WTC11 (cell line): ENCODE measurements at places on chromosomes 5 and 9. TPM values are rescaled to one million over a fixed set of nuclear protein-coding genes. Genes with fewer than 3 reads are reported as not detected.

GRCh38 chr5:140131967-140132409 is 6.3 kb downstream of the IGIP start:
- no peak for DNase-seq

CACNA1B gene
- total RNA-seq, result 8.4 to 11.5 TPM (median 10.9 TPM) in 3 replicates

- no peak for DNase-seq
Observed at GRCh38 chr9:133331641-133332380, 4.2 kb downstream of the SURF6 start.

ABCA1 gene
- total RNA-seq, result 4.6 to 7.8 TPM (median 5.8 TPM) in 3 replicates

- peak; percentile 68 for DNase-seq
Observed at GRCh38 chr9:125889476-125890419, 142.6 kb downstream of the PBX3 start.

DNA sequence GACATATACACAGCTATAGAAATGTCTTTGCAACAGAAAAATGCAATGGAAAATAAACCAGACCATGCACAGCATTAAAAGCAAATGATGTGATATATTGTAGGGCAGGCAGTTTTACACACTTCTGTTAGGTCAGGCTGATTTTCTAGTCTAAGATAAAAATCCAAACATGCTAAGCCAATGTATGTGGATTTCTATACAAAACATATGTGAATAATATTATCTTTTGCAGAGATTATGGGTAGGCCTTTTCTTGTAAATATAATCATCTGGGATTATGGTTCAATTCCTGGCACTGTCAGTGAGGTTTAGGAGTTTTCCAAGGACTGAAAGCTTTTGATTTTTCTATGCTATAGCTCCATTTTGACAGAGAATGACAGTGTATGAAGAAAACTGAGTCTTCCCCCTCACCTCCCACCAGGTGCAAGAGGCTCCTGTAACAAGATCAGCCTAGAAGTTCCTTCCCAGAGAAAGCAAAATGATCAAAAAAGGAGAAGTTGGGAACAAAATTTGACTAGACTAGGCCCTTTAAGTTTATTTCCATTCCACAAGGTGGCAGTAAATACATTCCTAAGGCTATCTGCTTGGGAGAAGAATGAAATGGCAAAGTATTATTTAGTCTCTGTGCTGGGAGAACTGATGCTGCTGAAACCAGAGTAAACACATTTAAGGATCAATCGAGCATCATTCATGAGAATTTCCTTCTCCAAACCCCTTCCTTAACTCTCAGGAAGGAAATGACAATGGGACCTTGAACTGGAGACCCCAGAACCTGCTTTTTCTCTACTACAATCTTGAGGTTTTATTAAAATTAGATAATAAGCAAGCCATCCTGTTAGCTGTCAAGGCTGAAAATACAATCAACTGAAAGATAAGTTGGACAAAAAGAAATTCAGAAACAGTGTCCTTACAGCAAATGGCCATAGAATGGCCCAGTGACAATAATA is 133.0 kb upstream of the TUT7 start:
- no peak for DNase-seq

DNA sequence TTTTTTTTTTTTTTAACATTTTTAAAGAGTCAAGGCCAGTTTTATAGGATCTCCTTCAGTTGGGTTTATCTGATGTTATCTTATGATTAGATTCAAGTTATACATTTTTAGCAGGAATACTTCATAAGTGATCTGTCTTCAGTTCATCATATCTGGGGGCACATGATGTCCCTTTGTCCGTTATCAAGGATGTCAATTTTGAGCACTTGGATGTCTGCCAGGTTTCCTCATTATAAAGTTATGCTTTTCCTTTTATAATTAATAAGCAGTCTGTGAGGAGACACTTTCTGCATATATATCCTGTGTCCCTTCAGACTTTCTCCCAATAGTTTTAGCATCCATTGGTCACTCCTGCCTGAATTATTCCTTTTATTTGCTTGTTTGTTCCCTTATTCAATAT is 11.8 kb downstream of the HDHD3 start:
- no peak for DNase-seq

DNA sequence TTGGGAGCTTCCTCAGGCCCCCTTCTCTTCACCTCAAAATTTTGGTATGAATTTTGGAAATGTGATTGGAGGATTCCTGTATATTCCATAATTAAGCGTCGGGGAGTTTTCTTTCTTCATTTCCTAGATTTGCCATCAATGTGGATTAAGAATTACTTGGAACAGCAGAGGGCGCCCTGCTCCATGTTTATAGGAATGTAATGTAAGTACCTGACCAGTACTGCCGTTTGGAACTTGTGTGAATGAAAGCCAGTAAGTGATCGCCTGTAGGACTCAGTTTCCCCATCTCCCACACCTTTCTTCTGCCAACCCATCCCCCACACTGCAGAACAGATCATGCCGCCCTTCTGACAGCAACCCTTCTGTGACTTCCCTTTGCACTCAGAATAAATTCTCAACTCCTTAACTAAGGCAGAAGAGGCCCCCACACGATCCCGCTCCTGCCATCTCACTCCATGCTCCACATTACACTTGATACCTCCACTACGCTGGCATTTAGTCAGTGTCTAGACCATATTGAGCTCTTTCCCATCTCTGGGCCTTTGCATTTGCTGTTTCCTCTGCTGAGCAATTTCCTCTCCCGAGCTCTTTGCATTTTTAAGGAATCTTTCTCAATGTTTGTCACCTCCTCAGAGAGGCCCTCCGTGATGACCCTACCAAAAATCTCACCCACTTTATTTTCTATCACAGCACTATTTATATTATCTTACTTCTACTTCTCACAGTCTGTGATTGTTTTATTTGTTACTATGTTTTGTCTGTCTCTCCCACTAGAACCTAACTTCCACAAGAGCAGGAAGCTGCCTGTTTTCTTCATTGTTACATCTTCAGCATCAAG is 79.5 kb upstream of the HTR4 start:
- DNase-seq, result peak; percentile 78

GRCh38 chr9:97694769-97695168 is 2.4 kb downstream of the XPA start:
- DNase-seq, result no peak

MIER3 gene
- 27.5 to 27.8 TPM (median 27.8 TPM) in 3 replicates for total RNA-seq
